ENCODE measurements at places on chromosomes 2 and 18.

GRCh38 chr2:131521961-131522781 lies 5.5 kb upstream of the CCDC74A start:
- no peak for DNase-seq
- no peak overlapping the region for H3K27ac ChIP-seq
- H3K36me3 ChIP-seq: peaks cover 13% of the 10 kb centered on the region
- H3K27me3 ChIP-seq: no peaks in the 10 kb centered on the region

- H3K27ac ChIP-seq: no peak overlapping the region
- no peak for DNase-seq
- H3K27me3 ChIP-seq: peaks cover 23% of the 10 kb centered on the region
- no peaks in the 10 kb centered on the region for H3K4me1 ChIP-seq
- no peak overlapping the region for H3K4me3 ChIP-seq
Observed at GRCh38 chr2:88549616-88550292, 77.5 kb downstream of the EIF2AK3 start.

DNA sequence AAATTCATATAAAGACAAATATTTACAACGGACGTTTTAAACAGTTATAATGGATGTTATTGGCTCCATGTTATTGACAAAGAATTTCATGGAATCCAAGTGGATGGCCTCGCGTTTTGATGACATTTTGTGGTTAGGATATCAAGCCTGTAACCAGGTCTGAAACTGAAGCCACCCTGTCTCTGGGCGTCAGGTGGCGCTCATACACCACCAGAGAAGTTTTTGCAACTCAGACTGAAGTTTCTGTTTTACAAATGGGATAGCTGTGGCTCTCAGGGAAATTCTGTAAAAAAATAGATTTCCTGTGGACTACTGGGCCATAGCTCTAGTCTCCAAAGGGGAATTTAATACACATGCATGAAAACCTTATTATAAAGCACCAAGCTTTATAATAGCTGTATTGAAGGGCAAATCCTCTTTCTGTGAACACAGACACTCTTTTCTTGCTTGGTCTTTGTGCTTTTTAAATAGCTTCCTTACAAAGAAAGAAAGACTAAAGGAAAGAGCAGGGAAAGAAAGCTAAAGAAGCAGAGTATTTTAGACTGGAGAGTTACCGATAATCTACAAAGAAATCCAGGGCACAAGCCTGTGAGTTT lies 86.7 kb downstream of the C18orf54 start:
- no peaks in the 10 kb centered on the region for H3K4me1 ChIP-seq
- H3K36me3 ChIP-seq: no peaks in the 10 kb centered on the region
- peaks cover 8% of the 10 kb centered on the region for H3K27me3 ChIP-seq
- DNase-seq: peak; percentile 44
- no peak overlapping the region for H3K27ac ChIP-seq
- H3K4me3 ChIP-seq: no peak overlapping the region

DNA sequence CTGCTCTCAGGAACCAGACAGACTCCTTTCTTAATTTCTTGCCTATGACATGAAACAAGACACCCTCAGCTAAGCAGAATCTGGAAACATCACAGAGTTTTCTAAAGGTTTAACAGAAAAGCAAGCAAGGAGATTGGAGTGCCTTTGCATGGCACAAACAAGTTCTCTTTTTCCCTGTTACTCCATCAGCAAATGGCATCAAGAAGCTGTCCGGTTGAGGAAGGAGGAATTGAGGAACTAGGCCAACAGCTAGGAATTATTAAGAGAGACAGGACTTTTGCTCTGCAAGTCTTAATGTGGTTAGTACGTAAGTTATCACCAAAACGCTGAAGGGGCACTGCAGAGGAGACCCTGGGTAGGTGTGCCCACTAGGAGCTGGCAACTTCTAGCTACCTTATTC lies 53.2 kb downstream of the NEB start:
- H3K27ac ChIP-seq: no peak overlapping the region
- H3K4me1 ChIP-seq: no peaks in the 10 kb centered on the region
- DNase-seq: no peak

DNA sequence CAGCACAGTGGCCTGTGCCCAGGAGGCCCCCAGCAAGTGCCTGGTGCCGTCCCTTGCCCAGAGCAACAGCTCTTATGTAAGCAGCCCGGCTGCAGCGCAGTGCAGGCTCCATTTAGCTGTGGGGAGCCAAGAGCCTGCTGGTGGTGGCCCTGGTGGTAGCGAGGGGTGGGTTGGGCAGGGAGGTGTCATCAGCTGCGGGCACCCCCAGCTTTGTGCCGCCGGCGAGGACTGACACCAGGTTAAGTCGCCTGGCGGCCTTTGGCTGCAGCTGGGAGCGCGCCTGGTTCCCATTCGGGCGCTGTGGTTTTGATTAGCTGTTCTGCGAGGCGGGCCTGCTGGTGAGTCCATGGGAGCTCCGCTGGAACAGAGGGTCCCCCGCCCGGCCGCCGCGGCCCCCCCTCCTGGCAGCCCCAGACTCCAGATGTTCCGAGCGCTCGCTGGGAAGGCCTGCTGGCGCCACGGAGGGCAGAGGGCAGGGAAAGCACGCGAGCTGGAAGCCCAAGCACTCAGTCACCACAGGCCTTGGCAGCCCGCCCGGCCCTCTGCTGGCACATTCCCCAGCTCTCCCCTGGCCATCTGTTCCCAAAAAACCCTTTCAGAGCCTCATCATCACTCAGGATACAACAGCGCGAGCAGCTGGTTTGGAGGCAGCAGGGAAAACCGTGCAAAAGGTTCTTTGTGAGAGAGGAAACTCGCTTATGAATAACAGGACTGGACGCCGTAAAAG lies 18.4 kb downstream of the ATOH8 start:
- no peak for DNase-seq
- H3K27me3 ChIP-seq: peaks cover 24% of the 10 kb centered on the region
- H3K27ac ChIP-seq: no peak overlapping the region

DNA sequence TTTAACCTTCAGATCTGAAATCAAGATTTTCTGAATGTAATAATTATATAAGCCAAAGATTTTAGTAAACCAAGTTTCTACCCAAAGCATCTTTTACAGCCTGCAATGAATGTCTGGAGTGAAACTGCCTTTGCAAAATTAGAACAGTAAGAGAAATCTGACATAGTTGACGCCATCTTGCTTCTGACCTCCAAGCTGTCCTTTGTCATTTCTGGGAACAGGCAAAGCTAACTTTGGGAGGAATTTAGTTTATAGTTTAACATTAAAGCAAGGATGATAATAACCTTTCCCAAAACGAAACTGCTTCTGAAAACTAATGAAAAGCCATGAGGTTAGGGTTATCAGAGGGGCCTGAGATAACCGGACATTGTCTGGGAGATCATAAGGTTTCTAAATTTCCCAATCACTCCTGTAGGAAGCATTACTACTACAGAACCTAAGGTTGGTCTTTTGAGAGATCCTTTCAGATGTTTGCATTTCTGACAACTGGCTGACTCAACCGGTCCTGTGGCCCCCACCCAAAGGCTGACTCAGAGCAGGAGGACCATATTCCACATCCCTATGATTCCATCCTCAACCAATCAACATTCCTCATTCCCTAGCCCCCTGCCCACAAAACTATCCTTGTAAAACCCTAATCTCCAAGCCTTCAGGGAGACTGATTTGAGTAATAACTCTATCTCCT lies 124.5 kb downstream of the TMEM131 start:
- H3K36me3 ChIP-seq: peaks cover 7% of the 10 kb centered on the region
- peak overlapping the region; percentile 2 for H3K27ac ChIP-seq
- H3K27me3 ChIP-seq: no peaks in the 10 kb centered on the region
- H3K4me3 ChIP-seq: no peak overlapping the region
- H3K4me1 ChIP-seq: peaks cover 30% of the 10 kb centered on the region
- no peak for DNase-seq

DNA sequence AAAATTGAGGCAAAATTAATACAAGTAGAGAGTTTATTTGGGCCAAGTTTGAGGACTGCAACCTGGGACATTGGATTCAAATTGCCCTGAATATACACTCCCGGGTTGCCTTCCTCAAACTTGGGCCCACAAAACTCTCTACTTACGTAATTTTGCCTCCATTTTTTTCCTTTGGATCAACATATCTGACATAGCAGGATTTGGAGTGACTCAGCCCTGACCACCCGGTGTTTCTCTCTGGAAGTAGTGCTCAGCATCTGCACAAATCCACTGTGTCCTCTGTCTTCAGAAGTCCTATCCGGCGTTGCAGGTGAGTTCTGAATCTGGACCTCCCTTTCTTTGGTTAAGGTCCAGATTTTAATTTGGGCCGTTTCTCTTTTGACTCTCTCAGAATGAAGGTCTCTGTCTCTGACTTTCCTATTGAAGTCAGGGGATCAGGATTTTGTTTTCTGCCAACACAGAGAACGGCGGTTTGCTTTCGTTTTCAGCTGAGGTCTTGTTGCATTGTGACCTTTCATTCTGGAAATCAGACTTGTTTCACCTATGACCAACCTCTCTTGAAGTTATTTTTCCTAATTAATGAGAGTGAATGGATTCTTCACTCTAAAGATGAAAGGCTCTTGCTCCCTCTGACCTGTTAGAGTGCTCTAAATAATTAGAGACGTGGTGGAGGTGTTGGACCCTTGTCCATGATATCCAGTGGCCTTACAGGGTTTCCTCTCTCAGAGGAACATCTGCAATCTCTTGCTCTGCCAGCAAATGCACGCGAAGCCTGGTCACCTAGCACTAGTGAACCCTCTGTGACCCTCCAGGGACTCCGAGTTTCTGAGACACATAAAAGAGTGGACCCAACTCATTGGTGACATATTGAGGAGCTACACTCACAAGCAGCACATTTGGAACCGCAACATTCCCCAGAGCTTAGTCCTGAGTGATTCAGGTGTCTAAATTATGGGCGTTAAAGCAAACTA lies 13.6 kb downstream of the TCF23 start:
- H3K27ac ChIP-seq: no peak overlapping the region
- peaks cover 8% of the 10 kb centered on the region for H3K4me1 ChIP-seq
- H3K27me3 ChIP-seq: no peaks in the 10 kb centered on the region
- no peaks in the 10 kb centered on the region for H3K36me3 ChIP-seq
- DNase-seq: no peak
- no peak overlapping the region for H3K4me3 ChIP-seq

DNA sequence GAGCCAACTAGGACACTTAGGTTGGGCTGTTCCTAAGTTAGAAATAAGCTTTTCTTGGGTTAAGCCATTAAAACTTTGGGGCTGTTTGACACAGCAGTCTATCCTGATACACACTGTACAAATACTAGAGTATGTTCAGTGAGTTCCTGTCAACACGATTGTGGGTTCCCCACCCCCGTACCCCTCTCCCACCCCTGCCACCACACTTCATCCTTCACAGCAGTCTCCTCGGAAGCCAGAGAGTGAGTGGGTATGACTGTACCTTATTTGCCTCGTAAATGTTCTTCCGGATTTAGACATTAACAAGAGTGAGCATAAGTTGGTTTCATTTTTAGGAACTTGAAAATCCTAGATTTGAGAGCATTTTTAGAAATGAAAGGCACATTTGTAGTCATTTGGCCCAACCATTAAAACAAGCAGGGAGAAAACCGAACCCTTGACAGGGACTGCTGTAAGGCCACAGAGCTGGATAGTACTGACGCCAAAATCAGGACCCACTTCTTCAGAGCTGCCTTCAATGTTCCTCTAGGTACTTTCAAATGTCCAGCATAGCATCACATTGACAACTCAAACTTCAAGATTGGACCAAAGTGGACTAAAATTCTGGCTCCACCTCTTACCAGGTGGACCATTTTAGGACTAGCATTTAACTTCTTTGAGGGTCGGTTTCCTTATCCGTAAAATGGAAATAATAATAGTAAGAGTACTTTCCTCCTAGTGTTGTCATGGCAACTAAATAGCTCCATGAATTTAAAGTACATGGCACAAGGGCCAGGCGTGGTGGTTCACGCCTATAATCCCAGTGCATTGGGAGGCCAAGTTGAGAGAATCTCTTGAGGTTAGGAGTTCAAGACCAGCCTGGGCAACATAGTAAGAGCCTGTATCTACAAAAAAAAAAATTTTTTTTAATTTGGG lies 166.3 kb upstream of the SERTAD2 start:
- peak overlapping the region; percentile 90 for H3K27ac ChIP-seq
- H3K36me3 ChIP-seq: peaks cover 3% of the 10 kb centered on the region
- no peaks in the 10 kb centered on the region for H3K27me3 ChIP-seq
- DNase-seq: peak; percentile 67
- H3K4me1 ChIP-seq: peaks cover 35% of the 10 kb centered on the region

DNA sequence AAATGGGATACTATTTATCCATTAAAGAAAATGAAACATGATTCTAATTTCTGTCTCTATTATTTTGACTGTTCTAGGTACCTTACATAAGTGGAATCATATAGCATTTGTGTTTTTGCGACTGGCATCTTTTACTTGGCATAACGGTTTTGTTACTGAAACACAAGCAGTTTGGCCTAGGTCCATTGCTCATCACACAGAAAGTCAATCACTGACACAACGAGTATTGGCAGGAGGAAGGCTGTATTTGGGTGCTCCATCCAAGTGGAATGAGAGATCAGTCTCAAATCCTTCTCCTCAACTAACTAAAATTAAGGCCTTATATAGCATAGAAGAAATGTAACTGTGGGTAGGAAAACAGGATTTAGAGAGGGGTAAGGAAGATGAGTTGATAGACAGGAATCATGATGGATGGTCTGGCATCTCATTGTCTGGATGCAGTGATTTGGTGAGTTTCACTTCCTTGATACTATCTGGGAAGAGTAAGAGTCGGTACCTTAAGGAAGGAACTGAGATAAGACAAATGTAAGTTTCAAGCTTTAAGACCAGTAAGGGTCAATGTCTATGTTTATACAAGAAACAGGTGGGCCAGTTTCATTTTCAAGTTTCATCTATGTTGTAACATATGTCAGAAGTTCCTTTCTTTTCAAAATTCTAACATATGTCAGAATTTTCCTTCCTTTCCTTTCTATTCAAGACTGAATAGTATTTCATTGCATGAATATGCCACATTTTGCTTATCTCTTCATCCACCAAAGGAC lies 276.9 kb upstream of the RAB6C start:
- no peak for DNase-seq
- no peaks in the 10 kb centered on the region for H3K36me3 ChIP-seq
- no peaks in the 10 kb centered on the region for H3K4me1 ChIP-seq
- H3K27me3 ChIP-seq: peaks cover 2% of the 10 kb centered on the region
- H3K27ac ChIP-seq: no peak overlapping the region
- H3K4me3 ChIP-seq: no peak overlapping the region

- H3K27ac ChIP-seq: no peak overlapping the region
- H3K36me3 ChIP-seq: no peaks in the 10 kb centered on the region
- no peak for DNase-seq
- peaks cover 14% of the 10 kb centered on the region for H3K4me1 ChIP-seq
- peak overlapping the region; percentile 48 for H3K4me3 ChIP-seq
Observed at GRCh38 chr2:54455131-54455562, 980 bp upstream of the SPTBN1 start.
